NCI-H1092 (cell line): ENCODE measurements at places on chromosomes 12 and 14.

DNA sequence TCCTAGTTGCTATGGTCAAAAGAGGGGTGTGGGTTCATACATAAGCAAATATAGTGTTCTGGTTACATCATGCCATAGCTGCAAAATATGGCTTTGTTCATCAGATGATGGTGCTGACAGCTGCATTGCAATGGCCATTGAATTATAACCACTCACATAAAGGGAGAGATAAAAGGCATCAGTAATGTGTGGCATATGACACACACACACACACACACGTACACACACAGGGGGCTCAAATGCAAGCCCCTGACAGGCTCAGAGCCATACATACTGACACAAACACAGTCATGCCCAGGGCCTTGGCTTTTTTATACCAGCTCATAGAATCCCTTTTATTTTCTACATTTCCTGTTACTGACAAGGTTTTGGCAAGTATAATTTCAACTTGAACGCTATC lies 698.9 kb downstream of the BCL11B start:
- no peak for DNase-seq

GRCh38 chr12:68951652-68952051 lies 18.7 kb upstream of the CPM start:
- no peak for DNase-seq

GRCh38 chr12:67852701-67853100 lies 136.5 kb upstream of the IFNG-AS1 start:
- DNase-seq = no peak

- DNase-seq = no peak
These were observed 40.6 kb upstream of the RBM19 start for GRCh38 chr12:114006482-114007425.

DNA sequence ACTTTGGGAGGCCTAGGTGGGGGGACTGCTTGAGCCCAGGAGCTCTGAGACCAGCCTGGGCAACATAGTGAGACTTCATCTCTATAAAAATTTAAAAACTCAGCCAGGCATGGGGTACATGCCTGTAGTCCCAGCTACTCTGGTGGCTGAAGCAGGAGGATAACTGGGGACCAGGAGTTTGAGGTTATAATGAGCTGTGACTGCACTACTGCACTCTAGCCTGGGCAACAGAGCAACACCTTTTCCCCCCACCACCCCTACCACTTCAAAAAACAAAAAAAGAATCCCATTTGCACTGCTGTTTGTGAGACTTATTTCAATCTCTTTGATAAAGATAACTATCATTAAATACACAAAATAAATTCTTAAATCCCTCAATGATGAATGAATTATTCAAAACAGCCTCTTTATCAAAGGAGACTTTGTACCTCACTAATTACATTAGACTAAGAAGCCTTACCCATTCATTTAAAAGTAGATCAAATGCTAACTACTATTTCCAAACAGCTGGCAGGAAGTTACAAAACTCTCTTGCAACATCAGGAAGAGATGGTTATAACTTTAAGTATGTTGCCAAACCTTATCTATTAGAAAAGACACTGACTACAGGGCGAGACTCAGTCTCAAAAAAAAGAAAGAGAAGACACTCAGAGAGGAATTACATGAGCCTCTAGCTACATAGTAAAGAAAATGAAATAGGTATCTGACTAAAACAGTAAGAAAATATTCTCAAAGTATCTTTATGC lies 14.7 kb downstream of the BLTP3B start:
- DNase-seq = no peak

GRCh38 chr14:62280366-62280765 lies 518.1 kb downstream of the SNAPC1 start:
- no peak for DNase-seq

- DNase-seq = no peak
These were observed 24.1 kb downstream of the PRIMA1 start for GRCh38 chr14:93764211-93764659.

DNA sequence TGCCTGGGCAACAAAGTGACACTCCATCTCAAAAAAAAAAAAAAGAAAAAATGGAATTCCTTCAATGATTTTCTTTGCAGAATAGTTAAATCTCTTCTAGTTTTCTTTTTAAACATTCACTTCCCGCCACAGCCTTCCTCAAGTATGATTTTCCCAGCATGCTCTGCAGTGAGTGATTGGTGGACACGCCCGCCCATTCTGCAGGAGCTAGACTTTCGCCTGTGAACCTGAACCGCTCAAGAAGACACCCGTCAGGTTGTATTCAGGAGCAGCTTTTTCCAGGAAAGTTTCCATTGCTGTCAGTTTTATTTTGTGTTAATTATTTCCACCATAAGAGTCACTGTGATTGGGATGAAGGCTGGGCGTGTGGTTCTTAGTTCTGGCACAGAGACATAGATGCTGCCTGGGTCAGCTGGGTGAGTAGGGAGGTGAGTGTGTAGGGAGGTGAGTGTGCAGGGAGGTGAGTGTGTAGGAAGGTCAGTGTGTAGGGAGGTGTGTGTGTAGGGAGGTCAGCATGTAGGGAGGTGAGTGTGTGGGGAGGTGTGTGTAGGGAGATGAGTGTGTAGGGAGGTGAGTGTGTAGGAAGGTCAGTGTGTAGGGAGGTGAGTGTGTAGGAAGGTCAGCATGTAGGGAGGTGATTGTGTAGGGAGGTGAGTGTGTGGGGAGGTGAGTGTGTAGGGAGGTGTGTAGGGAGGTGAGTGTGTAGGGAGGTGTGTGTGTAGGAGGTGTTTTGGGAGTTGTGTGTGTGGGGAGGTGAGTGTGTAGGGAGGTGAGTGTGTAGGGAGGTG lies 76.2 kb downstream of the KIF26A start:
- DNase-seq = no peak

DNA sequence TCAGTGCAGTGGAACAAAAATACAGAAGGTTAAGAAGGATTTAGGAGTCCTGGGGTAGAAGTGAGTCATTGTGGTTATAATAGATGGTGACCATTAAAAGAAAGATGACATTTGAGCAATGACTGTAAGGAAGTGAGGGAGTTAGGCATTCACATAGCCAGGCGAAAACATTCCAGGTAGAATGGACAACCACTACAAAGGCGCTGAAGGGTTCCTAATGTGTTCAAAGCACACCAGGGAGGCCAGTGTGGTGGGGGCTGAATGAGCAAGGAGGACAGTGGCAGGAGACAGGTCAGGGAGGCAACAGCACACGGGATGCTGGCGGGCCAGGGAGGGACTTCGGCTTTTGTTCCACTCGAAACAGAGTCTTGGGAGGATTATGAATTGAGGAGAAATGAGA lies 129.9 kb downstream of the NPAS3 start:
- no peak for DNase-seq

DNA sequence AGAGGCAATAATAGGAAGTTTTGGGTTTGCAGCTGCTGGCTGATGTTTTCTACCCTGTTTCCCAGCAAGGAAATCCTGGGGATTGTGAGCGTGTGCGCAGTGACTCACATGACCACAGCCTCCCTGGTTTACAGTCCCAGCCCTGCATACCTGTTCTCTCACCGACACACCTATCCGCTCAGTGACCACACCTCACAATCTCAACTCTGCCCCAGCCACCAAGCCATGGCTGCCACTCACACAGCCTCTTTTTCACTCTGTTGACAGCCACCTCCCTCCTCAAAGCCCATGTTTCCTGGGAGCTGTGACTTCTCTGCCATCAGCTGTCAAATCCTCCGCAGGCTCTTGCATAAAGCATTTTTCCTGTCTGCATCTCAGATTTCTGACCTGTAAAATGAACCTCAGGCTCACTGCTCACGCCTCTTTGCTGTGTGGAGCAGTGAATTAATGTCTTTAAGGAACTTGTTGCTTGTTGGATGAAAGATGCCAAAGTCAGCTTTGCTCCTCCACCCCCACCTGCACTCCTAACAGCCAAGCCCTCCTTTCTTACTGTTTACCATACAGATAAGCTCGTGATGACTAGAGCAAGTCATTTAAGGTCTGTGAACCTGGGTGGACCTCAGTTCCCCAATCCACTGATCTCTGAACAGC lies 43.5 kb downstream of the B4GALNT3 start:
- DNase-seq = no peak

DNA sequence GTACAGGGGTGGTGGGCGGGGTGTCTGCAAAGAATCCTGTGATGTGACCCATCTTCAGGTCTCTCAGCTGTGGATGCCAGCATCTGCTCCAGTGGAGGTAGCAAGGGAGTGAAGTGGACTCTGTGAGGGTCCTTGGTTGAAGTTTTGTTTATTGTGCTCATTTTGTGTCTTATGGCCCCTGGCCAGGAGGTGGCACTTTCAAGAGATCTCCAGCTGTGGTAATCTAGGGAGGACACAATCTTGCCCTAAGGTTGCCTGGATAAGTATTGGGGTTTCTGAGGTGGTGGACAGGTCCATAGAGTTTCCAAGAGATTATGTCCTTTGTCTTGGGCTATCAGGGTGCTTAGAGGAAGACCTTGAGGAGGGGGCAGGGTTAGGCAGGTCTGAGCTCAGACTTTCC lies 260.7 kb downstream of the CCDC59 start:
- no peak for DNase-seq

GRCh38 chr12:92085040-92085735 lies 60.5 kb downstream of the BTG1 start:
- no peak for DNase-seq

- DNase-seq = no peak
These were observed 16.8 kb downstream of the NIN start for GRCh38 chr14:50814161-50814560.

- DNase-seq = no peak
These were observed 117.3 kb upstream of the PZP start for GRCh38 chr12:9325471-9325870.

DNA sequence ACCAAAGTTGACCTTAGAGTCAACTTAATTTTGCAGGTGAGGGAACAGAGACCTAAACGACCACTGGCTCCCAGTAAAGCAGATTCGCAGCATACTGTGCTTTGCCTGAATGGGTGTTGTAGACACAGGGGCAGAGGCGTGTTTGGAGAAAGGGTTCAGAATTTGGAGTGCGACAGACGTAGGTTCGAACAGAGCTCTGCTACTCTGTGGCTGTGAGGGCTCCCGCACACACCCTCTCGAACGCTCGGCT lies 243 bp upstream of the TOMM20L start:
- no peak for DNase-seq

DNA sequence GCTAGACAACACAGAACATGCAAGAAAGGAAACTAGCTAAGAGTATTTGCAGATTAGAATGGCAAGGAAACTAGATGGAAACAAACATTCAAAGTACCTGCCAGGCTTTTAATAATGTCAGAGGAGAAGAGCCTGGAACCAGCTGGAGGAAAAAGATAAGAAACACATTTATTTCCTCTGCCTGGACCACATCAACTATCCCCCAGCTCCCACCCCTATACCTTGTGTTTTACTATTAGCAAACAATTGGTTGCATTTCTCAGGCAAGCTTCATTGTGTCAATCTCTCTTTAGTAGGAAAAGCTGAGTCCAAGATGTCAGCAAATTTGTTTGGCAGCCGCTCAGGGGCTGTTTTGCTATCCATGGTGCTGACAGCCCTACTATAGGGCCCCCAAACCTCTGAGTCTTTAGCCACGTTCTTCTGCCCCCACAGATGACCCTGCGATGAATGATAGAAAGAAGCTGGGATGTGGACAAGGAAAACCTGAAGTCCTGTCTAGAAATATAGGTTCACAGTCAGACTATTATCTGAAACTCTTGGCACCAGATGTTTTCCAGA lies 11.6 kb upstream of the SYNDIG1L start:
- no peak for DNase-seq

DNA sequence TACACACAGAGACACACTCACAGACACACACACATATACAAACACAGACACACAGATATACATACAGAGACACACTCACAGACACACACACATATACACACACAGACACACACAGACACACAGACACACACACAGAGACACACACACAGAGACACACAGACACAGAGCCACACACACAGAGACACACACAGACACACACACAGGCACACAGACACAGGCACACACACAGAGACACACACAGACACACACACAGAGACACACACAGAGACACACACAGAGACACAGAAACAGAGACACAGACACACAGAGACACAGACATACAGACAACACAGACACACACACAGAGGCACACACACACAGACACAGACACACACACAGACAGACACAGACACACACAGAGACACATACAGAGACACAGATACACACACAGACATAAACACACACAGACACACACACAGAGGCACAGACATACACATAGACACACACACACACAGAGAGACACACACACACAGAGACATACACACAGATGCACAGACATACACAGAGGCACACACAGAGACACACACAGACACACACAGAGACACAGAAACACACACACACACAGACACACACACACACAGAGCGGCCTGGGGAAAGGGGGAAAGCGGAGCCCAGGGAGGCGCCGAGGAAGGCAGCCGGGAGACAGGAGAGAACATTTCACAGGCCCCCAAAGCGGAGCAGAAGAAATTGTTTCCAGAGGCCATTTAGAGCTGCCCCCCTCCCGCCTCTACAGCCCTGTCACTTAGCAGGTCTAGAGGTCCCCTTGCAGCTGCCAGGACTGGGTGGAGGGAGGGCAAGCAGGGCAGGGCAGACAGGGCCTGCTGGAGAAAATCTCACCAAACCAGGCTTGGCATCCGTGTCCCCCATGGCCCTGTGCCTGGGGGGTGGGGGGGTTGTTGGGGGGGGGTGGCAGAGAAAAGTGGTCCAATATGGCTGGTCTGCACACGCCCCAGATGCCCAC lies 38.9 kb downstream of the SERPINA3 start:
- no peak for DNase-seq

DNA sequence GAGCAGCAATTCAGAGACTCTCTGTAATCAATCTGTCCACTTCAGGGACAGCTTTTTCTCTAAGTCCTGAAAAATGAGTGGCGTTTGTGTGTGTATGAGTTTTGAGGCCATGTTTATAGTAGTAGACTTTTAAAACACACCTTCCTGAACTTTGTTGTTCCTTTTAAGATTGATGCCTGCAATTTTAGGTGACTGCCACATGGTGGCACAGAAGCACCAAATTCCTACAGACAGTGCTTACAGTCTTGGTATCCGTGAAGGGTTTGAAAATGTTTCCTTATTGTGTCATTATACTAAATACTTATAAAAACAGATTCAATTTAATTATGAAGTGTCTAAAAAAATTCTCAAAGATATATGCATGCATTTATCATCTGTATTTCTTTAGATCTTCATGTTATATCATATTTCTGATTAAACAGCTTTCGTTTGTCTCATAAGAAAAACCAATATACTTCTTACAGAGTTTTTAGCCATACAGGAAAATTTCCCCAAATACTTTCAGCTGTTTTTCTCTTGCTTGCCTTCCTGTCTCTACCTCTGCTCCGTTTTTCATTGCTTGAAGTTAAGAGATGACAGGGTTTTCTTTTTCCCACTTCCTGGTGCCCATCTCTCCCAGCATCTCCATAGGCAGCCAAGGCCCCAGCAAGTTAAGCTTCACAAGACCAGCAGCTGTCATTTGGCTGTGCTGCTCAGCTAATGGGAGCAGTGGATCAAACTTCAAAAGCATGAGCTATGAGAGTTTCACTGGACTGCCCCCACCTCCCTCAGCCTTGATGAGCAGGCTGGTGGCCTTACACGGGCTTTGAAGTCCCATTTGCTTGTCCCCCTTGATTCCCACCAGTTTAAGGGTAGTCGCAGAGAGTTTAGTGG lies 259.6 kb downstream of the AKAP6 start:
- DNase-seq = no peak

DNA sequence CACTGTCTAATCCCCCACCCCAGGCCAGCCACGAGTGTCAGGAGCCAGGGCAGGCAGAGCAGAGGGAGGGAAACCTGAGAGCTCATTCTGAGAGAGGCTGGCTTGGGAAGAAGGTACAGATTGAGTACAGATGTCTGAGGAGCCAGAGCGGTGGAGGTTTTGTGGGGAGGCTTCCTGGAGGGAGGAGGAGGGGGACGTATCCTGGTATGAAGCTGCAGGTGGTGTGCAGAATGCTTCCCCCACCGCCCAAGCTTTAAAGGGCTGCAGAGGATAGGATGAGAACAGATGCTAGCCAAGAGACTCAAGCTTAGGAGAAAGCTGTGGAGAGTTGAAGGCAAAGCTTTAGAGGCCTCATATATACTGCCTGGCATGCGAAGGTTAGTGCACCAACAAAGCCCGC lies 3.2 kb upstream of the TAMALIN start:
- DNase-seq = no peak
